ENCODE measurements at places on chromosomes 7 and 10. TPM values are rescaled to one million over a fixed set of nuclear protein-coding genes. Genes with fewer than 3 reads are reported as not detected.
A peak's percentile ranks its signal among the peaks of the same experiment; 100 is the strongest.

The ADK gene
- 39.8 TPM for total RNA-seq

- no peak for DNase-seq
Measured at GRCh38 chr10:121956111-121957061, 18.6 kb downstream of the NSMCE4A start.

DNA sequence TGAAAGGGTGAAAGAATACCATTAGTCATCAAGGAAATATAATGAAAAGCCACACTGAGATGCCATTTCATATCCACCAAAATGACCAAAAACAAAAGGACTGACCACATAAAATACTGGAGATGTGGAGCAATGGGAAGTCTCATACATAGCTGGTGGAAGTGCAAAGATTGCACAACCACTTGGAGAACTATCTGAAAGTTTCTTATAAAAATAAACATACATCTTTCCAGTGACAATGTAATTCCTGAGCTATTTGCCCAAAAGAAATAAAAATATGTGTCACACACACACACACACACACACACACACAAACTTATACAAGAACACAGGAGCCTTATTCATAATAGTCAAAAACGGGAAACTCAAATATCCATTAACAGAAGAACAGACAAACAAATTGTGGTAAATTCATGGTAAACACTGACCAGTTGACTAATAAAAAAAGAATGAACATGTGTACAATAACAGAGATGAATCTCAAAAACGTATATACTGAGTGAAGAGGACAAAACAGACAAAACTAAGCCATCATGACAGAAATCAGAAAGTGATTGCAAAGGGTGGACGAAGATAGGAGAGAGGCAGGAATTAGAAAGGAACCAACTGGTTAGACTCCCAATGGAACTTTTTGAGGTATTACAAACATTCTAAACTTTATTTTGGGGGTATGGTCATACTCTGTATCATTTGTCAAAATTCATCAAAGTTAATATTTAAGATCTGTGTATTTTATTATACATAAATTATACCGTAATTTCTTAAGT, 21.5 kb downstream of the WASL start:
- no peak for DNase-seq

The EEPD1 gene
- total RNA-seq = 27.8 TPM

GRCh38 chr7:142790056-142790455, 19.3 kb downstream of the PRSS2 start:
- no peak for DNase-seq

DNA sequence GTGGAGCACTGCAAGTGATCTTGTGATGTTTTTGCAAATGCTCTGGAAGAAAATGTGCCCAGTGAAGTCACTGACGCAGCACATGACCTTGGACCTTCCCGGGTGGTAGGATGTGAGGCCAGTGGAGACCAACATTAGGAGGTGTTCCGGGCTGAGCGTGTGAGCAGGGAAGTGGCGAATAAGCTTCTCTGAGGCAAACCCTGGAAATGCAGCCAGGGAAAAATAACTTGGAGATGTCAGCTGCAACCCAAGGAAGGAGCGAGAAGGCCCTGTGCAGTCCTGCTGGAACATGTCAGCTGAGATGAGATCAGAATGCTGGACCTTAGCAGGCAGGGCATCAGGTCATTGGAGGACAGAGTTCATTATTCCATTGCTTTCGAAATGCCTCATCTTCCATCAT, 18.6 kb upstream of the SDK1 start:
- no peak for DNase-seq

The HOXA10 gene
- not detected for total RNA-seq

- DNase-seq = no peak
Measured at GRCh38 chr7:157516311-157516710, 179.5 kb downstream of the DNAJB6 start.

The MKX gene
- total RNA-seq = 0.94 TPM

The TFR2 gene
- 5.3 TPM for total RNA-seq

DNA sequence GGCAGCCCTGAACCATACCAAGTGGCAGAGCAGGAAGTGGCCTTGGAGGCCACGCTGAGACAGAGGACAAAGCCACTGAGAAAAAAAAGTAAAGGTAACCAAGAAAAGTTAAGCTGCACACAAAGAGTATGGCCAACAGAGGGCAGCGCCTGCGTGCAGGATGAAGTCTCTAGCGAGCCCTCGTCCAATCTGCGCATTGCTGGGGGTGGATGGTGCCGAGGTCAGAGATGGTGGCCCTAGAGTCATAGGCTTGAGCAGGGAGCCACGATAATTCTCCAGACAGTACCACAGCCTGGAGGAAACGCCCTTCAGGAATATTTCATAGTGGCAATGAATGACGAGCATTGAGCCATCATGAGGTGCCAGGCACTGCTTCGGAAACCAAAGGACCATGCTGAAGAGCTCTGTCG, 9.7 kb downstream of the ATP6V0E2 start:
- peak; percentile 60 for DNase-seq

The SNCG gene
- total RNA-seq = 2.7 TPM

DNA sequence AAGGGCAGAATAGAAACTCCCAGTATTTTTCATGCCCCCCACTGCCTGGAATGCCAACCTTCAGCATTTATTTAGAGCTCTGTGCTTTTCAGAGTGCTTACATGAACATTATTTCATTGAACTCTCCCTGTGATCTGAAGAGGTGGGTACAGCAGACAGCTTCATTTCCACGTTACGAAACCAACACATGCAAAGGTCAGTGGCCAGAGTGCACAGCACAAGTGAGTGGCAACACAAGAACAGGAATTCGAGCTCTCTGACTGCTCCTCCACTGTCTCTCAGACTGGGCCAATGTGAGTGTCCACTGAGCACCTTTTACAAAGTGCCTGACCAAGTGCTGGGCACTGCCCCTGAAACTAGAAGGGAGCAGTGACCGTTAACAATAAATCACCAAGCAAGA, 162.9 kb downstream of the GLI3 start:
- no peak for DNase-seq

The FZD1 gene
- total RNA-seq = 10.0 TPM

The ACBD7 gene
- 10.8 TPM for total RNA-seq

The ACSM6 gene
- total RNA-seq = not detected

The SSC4D gene
- total RNA-seq = 0.94 TPM

GRCh38 chr7:29606287-29606721, 42.7 kb downstream of the PRR15 start:
- DNase-seq = no peak

DNA sequence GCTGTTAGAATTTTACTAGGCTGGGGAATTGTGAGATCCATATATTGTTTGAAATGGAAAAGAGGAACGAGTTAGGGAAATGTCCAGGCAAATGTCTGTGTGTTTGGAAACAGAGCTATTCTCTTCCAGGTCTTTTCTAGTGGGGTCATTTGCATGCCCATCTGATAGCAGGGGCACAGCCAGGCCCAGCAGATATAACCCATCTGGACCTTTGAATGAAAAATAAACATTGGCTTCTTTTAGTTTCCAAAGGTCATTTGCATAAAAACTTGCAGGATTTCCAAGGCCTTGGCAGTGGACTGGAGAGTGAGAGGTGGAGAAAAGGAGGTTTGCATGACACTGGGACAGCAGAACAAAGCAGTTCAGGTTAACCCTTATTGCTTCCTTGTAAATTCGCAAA, 188.0 kb upstream of the GPR26 start:
- no peak for DNase-seq

- DNase-seq = no peak
Measured at GRCh38 chr7:43353902-43354301, 229.0 kb upstream of the STK17A start.

DNA sequence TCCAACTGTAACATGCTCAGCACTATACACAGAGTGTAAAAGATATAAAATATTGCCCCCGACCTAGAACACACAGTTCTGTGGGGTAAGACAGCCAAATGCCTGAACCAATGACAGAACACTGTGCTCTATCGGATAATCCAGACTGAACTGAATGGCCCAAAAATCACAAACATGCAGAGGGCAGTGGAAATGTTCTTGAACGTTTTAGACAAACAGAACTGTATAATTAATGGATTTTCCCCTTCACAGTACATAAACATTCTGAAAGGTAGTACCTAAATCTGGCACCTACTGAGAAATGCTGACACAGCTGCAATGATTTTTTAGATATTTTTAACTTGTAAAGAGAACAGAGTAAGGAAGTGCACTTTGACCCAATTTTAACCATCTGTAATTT, 33.4 kb downstream of the PARD3 start:
- DNase-seq = no peak

The ABCA13 gene
- 0.16 TPM for total RNA-seq

DNA sequence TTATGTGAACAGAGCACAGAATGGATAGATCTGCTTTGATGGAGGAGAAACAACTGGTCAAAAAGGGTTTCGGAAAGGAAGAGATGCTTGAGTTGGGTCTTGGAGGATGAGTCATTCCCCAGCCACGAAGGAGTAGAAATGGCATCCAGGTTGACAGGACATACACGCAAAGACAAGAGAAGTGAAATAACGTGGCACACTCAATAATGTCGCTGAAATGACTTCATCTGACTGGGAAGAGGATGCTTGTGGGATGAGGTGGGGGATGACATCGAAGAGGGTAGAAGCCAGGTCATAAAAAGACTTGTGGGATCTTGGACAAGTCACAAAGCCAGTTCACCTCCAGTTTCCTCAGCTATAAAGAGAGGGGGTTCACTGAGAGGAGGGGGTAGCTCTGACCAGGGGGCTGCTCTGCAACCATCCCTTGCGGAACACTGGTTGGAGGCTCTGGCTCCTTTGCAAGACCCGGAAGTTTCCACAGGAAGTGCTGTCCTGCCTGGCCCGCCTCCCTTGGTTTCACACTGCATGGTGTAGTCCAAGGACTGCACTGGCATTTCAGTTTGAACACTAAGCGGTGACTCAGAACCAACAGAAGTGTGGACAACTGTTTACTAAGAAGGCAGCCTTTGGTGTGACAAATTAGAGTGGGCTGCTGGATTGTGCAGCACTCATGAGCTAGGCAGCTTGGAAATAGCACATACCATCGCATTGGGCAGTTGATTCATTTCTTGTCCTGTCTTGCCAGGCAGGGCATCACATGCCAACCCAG, 189.9 kb upstream of the ADO start:
- peak; percentile 49 for DNase-seq

GRCh38 chr10:113958631-113959382, 84.9 kb upstream of the ADRB1 start:
- DNase-seq = peak; percentile 23

- no peak for DNase-seq
Measured at GRCh38 chr7:77550586-77550985, 13.5 kb downstream of the PTPN12 start.

GRCh38 chr10:118563373-118563890, 32.0 kb downstream of the PRLHR start:
- DNase-seq = no peak

DNA sequence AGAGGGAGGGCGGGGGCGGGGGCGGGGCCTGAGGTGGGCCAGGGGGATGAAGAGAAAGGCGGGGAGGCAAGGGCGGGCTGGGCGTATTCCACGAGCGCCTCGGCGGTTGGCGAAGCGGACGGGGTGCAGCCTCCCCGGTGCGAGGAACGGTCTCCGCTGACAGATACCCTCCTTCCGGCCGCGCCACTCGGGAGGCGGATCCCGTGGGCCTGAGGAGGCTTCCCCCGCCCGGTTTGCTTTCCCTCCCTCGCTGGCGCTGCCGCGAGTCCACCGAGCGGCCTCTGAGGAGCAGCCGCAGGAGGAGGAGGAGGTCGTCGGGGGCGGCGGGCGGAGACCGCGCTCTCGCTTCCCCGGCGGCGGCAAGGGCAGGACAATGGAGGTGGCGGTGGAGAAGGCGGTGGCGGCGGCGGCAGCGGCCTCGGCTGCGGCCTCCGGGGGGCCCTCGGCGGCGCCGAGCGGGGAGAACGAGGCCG, at the start of gene TRIM24:
Gene TRIM24 (plus strand): TSS at position 84 of the 473 bp plus-strand sequence. CDS start 290 bp downstream, at position 374.
- no peak for DNase-seq

DNA sequence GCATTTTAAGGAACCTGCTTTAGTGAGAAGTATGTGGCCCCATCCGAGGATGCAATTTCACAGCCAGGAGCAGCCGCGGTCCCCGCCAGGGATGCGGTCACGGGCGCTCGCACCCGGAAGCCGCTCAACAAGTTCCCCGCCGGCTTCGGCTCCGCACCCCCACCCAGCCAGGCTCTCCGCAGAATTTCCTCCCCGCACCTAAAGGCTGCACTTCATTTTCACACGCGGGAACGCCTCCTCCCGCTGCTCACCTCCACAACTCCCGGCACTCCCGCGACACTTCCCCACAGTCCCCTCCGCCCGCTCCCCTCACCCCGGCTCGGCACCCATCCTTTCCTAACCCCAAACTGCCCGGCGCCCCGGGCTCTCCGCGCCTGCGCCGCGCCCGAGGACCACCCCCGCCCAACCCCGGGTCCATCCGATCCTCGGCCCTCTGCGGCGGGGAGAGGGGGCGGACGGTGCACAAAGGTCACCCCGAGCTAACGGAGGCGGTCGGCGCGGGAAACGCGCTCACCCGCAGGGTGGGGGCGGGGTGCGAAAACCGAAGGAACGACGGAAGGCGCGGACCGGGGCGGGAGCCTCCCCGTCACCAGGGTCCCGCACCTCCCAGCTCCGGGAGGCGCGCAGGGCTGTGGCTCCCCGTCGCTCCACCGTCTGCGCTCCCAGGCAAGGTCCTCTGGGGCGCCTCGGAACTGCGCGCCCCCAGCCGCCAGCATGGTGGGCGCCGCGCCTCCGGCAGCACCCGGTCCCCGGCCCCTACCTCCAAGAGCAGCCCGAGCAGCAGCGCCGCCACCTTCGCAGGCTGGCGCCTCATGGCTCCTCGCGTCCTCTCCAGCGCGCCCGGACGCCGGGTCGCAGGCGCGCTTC, 558 bp downstream of the VOPP1 start:
- DNase-seq = no peak

The ACHE gene
- total RNA-seq = 16.1 TPM

GRCh38 chr7:67566101-67566500, 569.5 kb downstream of the TYW1 start:
- peak; percentile 47 for DNase-seq

DNA sequence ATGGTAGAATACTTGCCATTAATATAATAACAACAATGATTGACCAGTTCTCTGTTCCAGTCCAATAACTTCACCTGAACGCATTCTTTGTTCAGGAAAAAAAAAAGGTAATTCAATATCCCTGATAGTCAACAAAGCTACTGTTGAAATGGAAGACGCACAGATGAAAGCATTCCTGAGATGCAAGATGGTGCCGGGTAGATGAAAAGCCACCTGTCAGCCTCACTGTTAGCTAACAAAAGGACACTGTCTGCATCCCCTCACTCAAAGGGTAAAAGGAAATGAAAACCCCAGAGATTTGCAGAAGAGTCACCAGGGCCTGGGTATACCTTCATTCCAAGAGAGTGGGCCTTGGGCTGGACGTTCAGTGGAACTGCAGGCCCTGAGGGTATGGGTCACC, 357.4 kb downstream of the PLXNA4 start:
- DNase-seq = no peak

DNA sequence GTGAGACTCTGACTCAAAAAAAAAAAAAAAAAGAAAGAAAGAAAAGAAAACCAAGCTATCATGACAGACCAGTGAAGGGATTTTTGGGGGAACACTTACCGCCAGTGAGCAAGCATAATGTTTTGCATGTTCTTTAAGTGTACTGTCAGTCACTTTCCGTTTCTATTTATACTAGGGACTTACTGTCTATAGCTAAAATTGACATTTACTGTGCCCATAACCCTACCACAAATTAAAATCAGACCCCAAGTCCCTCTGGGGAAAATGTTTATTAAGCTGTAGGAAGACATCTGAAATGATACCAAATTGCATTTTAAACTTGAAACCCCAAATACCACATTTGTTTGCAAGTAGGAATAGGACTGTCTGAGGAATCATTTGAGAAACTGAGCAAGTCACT, 252.8 kb downstream of the TRIL start:
- no peak for DNase-seq

Data from occipital lobe (tissue), 3 donors.